ENCODE measurements at places on chromosomes 1 and 21.

DNA sequence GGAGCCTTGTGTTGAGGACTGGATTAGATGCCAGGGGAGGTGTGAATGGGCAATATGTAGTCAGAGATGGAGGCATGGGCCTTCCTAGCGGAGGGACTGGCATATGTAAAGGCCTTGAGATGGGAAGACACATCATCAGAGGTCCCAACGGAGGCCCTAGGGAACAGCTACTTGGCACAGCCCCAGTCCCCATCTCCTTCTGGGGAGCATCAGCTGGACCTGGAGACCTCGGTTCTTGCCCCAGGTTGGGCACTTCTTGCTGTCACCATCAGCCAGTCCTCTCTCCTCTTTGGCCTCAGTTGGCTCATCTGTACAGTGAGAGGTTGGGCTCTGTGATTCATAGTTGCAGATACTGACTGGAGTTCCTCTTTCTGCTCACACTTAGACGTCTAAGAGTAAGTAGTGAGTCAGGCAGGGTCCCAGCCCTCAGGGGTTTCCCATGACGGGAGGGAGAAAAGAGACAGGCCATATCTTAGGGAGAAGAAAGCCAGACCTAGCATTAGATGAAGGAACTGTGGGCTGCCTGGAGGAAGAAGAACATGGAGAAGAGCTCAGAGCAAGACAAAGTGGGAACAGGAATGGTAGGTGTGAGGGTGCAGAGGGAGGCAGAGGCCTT, 3.4 kb upstream of the MARCKSL1 start:
- no peak for DNase-seq

DNA sequence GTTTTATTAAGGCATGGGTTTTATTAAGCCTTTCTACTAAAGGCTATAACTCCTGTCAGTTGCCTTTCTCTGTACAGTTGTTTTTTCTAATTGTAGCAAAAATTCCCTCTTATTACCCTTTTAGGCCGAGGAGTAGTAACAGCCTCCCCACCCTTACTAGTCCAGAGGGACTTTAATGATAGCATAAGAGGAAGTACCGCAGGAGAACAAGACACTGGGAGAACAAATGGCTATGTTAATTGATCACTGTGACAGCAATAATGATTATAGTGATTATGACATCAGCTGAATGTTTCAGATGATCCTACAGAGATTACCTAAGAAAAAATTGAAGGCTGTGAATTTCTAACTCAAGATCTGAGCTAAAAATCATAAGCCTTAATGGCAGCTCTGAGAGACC, 383.0 kb upstream of the PTBP2 start:
- DNase-seq = no peak

DNA sequence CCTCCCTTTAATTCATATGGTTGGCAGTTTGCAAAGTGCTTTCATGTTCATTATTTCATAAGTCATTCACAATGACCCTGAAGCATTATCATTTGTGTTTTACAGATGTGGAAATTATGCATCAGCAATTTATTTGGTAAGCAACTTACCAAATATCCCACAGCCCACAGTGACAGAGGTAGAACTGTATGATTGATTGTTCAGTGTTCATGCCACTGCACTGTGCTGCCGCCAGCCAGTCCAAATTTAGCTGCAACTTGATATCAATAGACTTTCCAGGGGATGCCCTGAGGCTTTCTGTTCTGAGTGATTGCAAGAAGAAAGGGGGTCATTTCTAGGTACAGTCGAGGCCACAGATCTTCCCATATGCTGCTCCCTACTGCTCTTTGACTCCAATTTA, 380.3 kb downstream of the PLPP3 start:
- no peak for DNase-seq

- DNase-seq = no peak
Observed at GRCh38 chr1:235277709-235278108, 50.3 kb downstream of the ARID4B start.

DNA sequence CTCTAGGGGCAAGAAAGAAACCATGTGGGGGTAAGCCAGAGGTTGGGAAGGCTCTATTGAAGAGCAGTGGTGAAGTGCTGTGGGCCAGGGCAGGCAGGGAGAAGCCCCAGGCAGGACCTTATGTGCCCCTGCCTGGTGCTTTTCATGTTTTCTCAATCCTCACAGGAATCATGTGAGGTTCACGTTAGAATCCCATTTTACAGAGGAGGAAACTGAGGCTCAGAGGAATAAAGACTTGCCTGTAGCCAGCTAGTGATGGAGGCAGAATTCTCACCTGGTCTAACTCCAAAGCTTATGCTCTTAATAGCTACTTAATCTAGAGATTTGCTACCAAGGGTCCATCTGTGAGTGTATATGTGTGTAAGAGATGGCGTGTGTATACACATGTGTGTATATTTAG, 4.2 kb downstream of the TTC22 start:
- DNase-seq = no peak

DNA sequence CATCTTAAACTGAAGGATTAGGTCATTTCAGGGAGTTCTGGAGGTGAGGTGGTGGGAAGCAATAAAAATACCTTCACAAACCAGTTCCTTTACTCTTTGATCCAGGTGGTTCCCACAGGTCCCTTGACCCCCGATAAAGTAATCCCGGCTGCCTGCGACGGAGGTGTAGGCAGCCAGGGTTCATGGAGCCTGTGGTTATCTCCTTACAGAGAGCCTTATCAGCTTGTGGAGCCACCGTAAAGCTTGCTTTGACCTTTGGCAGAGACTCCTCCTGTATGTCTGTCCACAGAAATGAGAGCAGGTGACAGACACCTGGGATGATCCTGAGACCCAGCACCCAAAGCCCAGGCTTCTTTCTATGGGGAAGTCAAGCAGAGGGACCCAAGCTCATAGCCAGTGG, 243.4 kb downstream of the KIF26B start:
- DNase-seq = no peak
